ENCODE measurements at places on chromosomes 2 and 18.

DNA sequence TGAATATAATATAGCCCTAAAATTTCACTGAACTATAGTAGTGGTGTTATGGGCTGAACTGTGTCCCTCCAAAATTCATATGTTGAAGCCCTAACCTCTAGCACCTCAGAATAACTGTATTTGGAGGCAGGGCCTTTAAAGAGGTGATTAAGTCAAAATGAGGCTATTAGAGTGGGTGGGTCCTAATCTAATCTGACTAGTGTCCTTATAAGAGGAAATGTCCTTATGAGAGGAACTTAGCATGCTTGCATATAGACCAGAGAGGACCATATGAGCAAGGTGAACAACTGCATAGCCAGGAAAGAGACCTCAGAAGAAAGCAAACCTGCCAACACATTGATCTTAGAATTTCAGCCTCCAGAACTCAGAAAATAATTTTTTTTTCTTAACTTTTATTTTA is 238.4 kb downstream of the ZEB2 start:
- DNase-seq = no peak

DNA sequence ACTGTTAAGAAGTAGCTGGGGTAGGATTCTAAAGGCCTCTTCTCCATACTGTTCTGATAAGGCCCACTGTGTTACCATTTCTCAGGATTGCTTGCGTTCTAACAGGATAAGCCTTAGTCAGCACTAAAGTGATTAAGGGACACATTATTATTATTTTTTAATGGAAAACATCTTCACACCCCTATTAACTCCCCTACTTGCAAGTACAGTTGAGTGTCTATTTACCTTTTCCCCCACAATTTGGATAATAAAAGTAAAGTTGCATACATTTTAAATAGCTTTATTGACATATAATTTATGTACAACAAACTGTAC is 9.0 kb downstream of the REL start:
- DNase-seq = no peak

DNA sequence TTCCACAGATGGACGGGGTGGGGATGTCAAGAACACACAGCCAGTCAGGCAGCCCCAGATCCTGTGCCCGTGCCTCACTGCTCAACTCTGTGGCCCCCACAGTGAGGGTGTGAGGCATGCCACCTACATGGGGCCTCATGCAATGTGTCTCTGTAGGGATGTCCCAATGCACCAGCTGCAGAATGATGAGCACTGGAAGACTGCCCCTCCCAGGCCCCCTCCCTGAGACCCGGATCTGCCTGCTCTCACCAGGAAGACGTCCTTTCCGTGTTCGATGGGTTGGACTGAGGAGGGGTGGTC is 124.2 kb downstream of the TWIST2 start:
- peak; percentile 69 for DNase-seq

GRCh38 chr2:210269148-210269547 is 43.9 kb upstream of the ACADL start:
- DNase-seq = no peak

GRCh38 chr2:165868211-165868610 is 74.2 kb upstream of the GALNT3 start:
- DNase-seq = no peak

DNA sequence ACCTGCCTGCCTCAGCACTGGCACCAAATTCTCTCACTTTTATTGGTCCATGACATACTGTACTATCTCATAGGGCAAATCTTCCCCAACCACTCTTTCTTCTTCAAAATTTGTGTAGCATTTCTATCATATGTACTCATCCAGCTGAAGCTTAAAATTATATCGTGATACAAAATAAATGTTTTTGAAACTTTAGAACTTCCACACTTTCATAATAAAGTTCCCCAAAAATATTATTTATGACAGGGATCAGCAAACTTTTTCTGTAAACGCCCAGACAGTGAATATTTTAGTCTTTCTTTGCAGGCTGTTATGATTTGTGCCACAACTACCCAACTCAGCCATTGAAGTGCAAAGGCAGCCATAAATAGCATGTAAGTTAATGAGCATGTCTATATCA is 76.2 kb upstream of the POU3F3 start:
- no peak for DNase-seq

DNA sequence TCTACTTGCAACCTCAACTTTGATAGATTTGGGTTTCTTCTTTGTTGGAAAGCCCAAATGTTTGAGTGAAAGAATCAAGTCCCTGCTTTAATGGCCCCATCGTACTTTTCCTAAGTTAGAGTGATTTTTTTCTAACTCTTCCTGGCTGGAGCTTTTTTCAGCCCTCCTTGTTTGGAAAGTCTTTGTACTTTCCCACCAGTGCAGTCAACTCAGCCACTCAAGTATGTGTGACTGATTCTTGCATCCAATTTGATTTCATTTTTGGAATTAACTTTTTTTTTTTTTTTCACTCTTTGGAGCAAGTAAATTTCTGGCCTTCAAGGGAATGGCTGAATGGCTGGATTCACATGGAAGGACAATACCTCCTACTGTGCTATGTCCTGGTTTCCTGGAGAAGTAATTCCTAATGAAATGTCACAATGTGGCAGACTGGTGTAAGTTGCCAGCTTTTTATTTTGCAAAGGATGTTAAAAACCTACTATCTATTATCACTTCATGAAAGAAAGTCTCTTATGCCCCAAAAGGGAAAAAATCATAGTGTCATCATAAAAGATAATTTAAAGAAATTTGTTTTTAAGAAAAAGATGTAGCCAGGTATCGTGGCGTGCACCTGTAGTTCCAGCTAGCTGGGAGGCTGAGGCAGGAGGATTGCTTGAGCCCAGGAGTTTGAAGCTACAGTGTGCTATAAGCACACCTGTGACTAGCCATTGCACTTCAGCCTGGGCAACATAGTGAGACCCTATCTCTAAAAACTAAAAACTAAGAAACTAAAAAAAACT is 76.0 kb upstream of the ZFP36L2 start:
- no peak for DNase-seq

DNA sequence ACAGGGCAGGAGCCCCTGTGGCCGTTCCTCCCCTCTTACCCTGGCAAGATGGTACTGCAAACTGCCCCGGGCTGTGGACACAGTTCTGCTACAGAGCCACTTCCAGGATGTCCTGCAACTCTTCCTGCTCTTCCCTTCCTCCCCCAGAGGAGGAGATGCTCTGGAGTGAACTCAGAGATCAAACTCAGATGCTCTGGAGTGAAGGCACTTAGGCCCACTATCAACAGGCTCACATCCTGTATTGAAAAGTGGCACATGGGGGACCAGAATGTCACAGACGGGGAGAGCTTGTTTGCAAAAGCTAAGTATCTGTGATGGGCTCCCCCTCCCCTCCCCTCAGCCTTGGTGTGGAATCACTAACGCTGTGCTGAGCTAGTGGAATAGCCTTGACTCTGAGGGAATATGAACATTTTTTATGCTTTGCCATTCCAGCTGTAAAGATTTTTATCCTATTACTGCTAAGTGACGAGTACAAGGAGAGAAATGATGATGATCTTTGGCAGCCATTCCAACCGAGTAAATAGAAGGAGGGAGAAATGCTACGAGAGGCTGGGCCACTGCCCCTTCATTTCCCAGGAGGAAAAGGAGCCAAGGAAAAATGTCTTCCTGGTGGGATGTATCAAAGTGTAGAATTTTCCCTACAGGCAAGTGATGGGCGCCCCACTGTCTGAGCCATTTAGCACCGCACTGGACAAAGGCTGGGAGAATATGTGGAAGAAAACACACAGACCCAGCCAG is 152.6 kb downstream of the GALNT14 start:
- no peak for DNase-seq

- peak; percentile 62 for DNase-seq
Measured at GRCh38 chr2:9815844-9816279, 27.4 kb upstream of the TAF1B start.

DNA sequence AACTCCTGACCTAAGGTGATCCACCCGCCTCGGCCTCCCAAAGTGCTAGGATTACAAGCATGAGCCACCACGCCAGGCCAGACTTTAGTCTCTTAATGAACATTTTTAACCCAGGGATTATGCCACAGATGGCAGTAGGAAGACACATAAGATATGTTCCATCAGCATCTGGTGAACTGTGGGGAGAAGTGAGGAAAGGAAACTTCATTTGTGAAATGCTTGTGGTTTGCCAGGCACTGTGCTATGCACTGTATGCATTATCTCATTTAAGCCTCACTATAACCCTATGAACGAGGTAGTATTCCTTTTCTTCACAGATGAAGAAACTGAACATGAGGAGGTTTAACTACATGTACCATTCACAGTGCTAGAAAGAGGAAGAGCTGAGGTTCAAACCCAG is 29.3 kb downstream of the PTRHD1 start:
- DNase-seq = no peak

DNA sequence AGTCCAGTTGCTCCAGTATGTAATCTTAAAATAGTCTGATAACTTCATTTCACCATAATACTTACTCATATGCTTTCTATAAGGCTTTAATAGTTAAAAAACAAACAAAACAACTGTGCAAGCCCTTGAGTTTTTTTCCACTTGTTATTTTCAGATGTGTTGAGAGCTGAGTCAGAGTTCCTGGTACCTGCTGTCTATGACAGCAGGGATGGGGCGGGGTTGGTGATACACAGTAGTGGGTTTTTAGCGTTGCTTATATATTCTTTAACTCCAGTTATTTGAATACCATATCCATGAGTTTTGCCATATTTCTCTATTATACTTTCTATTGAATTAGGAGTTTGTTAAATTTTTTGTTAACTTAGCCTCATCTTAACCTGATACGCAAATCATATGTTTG is 5.0 kb downstream of the NAPG start:
- DNase-seq = no peak

- DNase-seq = no peak
Measured at GRCh38 chr2:165594935-165595255, 125.4 kb downstream of the CSRNP3 start.

- no peak for DNase-seq
Measured at GRCh38 chr18:78986018-78986481, 6.4 kb downstream of the SALL3 start.

DNA sequence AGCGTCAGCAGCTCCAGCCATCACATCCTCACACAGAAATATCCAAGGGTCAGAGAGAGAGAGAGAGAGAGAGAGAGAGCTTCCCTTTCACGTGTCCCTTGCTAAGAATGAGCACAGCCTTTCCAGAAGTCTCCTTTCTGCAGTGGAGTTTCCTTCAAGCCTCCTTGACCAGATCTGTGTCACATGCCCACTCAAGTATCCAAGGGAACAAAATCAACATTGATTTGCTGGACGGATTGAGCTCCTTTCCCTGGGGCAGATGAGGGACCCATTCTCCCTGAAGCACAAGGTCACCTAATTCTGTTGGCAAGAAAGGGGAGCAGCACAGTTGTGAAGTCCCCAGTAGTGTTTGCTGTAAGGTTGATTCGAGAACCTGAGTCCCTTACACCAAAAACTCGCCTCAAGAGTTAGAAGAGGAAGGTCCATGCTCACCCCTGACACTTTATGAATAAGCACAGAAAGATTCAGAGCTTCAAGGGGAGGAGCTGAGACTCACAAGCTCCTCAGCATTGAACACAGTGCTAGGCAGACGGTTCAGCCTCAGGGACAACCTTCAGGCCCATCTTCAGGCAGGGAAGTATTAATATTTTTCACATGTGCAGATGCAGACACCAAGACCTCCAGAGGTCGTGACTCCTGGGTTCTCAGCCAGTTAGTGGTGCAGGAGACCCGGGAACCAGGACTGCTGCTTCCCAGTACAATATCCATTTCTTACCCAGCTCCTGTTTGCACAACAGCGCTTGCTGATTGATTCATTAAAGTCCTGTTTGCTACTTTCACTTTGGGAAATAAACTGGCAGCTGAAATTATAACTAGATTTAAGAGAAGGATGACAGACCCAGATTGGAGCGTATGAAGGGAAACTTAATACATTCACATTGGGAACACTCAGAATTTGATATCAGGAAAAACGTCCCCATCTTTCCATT is 38.2 kb upstream of the MARCO start:
- DNase-seq = peak; percentile 27

- no peak for DNase-seq
Measured at GRCh38 chr18:7512348-7512747, 54.8 kb upstream of the PTPRM start.

DNA sequence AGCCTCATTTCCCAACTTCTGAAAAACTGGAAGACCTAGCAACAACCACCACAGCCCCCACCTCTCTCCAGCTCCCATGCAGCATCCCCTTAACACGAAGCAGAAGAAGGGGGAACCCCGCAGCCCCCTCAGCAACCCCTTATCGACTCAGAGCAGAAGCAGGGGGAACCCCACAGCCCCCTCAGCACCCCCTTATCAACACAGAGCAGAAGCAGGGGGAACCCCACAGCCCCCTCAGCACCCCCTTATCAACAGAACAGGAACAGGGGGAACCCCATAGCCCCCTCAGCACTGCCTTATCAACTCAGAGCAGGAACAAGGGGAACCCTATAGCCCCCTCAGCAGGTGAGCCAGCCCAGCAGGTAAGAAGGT is 6.7 kb downstream of the SLC66A2 start:
- DNase-seq = no peak

- DNase-seq = no peak
Measured at GRCh38 chr18:58175122-58175785, 131.2 kb downstream of the NEDD4L start.

GRCh38 chr18:43855376-43855775 is 578.1 kb upstream of the SYT4 start:
- no peak for DNase-seq

DNA sequence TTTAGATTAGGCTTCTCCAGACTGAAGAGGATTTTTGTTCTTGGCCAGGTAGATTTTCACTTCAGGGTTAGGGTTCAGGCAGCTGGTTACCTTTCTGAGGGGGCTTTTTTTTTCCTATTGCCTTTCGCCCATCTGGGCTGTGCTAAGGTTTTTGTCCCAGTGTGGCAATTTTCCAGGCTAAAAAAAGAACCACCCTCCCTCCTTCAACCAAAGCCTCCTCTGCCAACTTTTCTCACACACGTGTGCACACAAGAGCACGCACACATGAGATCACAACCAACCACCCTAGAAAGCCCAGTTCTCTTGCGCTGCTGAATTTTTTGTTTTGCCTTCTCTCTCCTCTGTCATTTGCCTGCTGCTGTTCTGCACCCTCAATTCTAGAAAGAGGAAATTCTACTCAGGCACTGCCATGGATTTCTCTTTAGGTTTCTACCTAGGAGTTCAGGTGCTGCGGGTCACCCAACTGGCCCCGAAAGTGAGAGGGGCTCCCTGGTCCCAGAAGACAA is 8.5 kb upstream of the CXCR4 start:
- no peak for DNase-seq

GRCh38 chr2:53475766-53476165 is 291.8 kb upstream of the CHAC2 start:
- DNase-seq = no peak

DNA sequence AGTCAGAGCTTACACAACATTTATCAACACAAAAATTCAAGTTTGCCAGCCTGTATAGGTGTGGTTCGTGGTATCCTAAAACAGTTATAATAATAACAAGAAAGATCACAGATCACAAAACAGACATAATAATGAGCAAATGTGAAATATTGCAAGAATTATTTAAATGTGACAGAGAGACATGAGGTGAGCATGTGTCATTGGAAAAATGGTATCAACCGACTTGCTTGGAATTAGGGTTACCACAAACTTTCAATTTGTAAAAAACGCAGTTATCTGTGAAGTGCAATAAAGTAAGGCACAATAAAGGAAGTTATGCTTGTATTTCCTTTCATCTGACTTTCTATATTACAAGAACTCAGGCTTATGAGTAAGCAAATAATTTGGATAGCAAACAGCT is 116.8 kb downstream of the IKZF2 start:
- no peak for DNase-seq

All from osteocyte (in vitro differentiated cells).